Adipocyte (in vitro differentiated cells): ENCODE measurements at places on chromosomes 1 and 21.

DNA sequence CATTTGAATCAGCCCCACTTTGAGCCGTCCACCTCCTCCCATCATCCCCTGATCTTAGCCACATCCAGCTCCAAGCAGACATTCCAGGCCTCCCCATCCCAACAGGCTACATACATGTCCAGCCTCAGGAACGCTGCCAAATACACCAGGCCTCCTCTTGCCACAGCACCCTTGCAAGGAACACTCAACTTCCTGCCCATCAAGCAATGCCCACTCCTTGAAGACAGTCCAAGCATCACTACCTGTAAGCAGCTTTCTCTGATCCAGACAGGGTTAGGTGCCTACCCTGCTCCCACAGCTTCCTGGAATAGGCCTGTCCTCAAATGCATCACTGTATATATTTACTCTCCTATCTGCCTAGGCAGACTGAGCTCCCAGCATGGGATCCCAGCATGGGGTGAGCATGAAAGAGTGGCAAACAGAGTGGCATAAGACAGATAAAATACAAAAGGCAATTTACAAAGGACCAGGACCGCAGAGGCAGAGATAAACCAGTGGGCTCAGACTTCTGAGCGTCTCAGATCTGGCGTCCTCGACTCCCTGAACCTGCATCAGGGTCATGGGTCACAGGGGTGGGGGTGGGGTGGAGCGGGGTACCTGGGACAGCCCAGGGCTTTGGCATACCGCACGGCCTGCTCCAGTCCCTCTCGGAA lies 816 bp downstream of the HYI start:
- DNase-seq, result peak; percentile 65

DNA sequence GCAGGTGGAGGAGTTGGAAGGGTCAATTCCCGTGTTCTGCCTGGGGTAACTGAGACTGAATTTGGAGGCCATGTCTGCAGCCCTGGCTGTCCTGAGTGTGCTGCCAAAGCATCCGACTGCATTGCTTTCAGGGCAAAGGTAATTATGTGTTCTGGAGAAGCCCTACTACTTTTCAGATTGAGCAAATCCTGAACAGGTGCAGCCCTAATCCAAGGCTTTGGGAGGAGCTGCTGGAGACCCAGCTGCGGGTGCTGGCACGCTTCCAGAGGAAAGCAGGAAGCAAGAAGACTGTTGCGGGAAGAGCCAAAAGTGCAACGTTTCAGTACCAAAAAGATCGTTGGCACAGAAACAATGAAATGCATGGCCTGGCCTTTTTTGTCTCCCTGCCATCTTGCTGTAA lies 73.7 kb upstream of the NRIP1 start:
- DNase-seq, result no peak

GRCh38 chr1:45317166-45317565 lies 9.5 kb upstream of the HPDL start:
- no peak for DNase-seq

DNA sequence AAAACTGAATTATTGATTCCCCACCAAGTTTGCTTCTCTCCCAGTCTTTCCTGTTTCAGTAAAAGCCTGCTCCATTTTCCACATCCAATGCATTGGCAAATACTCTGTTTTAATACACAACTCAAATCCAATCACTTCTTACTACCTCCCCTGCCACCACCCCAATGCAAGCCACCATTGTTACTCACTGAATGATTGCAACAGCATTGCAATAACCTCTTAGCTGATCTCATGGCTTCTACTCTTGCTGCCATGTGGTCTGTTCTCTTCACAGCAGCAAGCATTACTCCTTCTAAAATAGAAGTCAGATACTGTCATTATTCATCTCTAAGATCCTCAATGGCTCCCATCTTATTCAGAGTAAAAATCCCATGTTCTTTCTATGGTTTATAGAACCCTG lies 123.4 kb downstream of the ATP6V1G3 start:
- DNase-seq, result no peak

DNA sequence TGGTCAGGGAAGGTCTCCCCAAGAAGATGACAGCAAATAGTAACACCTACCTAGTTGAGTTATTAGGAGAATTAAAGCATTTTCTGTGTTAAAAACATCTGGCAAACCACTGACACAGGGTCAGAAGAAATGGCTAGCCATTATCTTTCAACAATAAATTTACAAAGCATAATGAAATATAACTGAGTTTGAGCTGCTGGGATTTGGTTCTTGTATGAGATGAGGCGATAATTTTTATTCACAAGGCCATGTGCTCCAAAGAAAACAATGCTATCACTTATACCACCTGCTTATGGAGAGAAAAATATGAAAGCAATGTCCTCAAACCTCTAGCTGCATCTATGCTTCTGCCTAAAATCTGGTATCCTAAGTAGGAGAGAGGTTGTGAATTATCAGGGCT lies 202.3 kb downstream of the CRB1 start:
- no peak for DNase-seq

DNA sequence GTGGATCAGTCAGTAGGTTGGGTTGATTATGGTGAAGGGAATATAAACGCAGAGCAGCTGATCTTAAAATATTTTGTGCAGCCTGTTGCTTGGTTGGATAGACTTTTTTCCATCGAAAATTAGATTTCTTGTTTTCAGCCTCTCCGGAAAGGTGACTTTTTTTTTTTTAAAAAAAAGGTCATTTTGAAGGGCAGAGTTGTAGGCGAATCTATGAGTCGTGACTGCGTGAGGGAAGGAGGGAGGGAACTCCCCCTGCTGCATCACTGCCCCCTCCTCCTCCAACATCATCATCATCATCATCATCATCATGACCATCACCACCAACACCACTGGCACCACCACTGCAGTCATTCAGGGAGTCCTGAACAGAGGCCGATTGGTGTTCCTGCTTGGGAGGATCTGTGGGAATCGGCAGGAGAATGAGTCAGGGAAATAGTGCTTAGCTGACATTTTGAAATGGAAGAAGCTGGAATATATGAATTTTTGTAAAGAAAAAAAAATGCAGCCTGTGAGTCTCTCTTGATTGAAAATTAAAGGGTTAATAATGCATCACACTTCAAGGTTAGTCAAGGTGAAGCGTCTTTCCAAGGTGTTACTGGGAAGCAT lies 1.2 kb downstream of the ATP1B1 start:
- DNase-seq, result peak; percentile 46

GRCh38 chr1:173355281-173356031 lies 121.7 kb upstream of the PRDX6 start:
- no peak for DNase-seq

- DNase-seq, result peak; percentile 60
These were observed 1.6 kb downstream of the LMO4 start for GRCh38 chr1:87330057-87330884.

- DNase-seq, result peak; percentile 44
These were observed 135.9 kb downstream of the TPR start for GRCh38 chr1:186239171-186239570.

- DNase-seq, result peak; percentile 87
These were observed 154.8 kb downstream of the NTPCR start for GRCh38 chr1:233105225-233105624.

DNA sequence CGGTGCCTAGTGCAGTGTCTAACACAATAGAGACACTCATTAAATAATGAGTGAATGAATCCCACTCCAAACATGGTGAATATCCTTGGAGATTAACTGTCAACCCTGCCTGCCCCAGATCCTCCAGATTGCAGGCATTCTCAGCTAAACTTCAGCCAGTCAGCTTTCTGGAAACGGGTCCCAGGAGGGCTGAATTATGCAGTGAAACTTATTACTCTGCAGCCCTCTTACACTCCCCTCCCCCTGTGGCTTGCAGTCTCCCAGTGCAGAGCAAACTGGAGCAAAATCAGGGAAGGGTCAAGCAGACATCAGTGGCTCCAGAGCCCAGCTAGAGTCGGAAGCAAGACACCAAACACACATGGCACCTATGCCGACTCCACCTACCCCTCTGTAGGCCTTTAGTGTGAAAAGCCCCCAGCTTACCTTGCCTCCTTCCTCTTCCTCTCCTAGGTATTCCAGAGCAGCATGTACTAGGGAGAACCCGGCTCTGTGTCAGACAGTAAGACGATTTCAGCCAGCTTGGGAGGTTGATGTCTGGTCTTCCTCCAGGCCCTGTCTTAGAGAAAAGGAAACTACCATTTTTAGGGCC lies 6.5 kb upstream of the RGS16 start:
- DNase-seq, result no peak

GRCh38 chr1:93692451-93692861 lies 10.8 kb upstream of the BCAR3 start:
- DNase-seq, result peak; percentile 50

DNA sequence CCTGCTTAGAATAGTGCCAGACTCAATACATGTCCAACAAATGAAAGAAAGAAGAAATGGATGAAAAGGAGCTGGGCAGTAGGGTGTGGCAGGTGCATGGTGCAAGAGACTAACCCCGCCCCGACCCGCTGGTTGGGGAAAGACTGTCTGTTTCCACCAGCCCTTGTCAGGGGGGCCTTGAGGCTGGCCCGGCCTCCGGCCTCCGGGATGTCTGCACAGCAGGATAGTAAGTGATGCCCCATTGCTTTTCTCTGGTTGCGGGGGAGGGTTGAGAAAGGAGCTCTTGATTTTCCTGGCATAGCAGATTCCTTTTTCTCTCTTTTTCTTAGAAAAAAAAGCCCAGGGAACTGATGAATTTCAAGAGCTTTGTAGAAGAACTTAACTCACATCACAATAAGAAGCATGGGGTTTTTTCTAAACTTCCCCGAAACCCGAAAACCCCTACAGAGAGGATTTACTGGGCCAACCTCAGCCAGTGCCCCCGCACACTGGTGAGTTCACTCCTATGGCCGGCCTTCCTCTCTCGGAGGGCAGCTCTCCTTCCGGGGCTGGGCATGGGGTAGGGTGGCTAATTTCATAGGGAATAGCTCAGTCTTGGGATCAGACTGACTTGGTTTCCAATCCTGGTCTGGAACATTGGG lies 12.5 kb upstream of the TTC22 start:
- no peak for DNase-seq

- no peak for DNase-seq
These were observed 57.8 kb upstream of the PGD start for GRCh38 chr1:10340930-10341590.

- peak; percentile 76 for DNase-seq
These were observed 6.0 kb downstream of the CADM3 start for GRCh38 chr1:159177272-159177907.

DNA sequence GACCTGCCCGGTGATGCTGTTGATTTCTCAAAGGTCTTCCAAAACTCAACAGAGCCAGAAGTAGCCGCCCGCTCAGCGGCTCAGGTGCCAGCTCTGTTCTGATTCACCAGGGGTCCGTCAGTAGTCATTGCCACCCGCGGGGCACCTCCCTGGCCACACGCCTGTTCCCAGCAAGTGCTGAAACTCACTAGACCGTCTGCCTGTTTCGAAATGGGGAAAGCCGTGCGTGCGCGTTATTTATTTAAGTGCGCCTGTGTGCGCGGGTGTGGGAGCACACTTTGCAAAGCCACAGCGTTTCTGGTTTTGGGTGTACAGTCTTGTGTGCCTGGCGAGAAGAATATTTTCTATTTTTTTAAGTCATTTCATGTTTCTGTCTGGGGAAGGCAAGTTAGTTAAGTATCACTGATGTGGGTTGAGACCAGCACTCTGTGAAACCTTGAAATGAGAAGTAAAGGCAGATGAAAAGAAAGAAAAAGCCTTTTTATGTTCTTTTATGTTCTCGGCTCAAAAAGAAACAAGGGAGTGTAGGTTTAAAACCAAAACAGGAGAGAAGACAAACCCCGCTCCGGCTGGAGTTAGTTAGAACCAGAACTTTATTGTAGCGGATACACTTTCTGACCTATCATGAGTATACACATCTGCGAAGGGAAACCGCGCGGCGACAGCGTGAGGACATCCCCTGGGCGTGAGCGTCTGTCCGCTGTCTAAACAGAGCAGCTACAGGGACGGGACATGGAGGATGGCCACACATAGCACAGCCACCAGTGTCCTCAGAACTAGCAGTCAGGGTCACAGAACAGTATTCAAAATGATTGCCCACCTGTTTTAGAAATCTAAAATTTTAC lies 77.1 kb downstream of the PIK3CD start:
- DNase-seq, result no peak

- DNase-seq, result peak; percentile 85
These were observed 76.6 kb downstream of the NDUFS5 start for GRCh38 chr1:39102537-39103327.

DNA sequence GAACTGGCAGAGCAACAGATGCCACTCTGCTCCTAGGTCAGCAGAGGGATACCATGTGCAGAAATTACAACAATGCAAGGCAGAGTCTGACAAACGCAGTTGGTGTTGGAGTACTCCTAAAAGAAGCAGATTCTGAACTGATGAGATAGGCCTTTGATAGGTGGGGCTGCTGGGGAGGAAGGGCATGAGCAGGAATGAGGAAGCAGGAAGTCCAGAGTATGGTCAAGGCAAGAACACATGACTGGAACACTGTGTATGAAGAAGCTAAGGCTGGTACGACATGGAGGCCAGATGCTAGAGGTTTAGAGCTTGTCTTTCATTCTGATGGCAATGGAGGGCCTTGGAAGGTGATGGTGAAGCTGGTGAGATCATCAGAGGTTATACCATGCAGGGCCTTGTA lies 11.5 kb upstream of the THRAP3 start:
- no peak for DNase-seq

GRCh38 chr1:166511761-166512160 lies 327.5 kb upstream of the POGK start:
- DNase-seq, result no peak

GRCh38 chr1:222290866-222291265 lies 257.0 kb downstream of the HHIPL2 start:
- DNase-seq, result no peak

DNA sequence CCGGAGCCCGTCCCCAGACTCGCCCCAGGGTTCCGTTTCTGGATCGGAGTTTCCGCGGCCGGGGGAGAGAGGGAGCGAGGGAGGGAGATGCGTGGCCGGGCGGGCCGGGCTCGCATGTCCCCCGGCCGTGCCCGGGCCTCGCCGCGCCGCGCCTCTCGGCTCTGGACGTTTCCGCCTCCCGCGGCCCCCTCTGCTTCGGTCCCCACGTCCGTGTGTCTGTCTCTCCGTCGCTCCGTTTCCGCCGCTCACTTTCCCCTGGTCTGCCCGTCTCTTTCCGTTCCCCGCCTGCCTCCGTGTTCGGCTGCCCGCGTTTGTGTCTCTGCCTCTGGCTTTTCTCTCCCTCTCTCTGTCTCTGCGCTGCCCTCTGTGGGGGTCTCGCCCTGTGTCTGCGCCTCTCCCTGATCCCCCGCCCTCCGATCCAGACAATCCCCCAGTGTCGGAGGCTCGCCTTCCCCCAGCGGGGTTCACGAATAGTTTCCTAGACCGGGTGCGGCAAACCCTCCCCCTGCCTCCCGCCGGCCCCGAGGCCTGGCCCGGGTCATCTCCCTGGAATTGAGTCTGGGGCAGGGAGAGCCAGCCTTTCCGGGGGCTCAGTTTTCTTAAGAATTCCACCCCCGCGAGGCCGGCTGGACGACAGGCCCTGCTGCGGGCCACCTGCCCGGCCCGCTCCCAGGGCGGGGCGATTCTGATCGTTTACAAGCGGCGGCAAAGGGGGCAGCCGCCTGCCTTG lies 735 bp downstream of the NBL1 start:
- DNase-seq, result peak; percentile 66

DNA sequence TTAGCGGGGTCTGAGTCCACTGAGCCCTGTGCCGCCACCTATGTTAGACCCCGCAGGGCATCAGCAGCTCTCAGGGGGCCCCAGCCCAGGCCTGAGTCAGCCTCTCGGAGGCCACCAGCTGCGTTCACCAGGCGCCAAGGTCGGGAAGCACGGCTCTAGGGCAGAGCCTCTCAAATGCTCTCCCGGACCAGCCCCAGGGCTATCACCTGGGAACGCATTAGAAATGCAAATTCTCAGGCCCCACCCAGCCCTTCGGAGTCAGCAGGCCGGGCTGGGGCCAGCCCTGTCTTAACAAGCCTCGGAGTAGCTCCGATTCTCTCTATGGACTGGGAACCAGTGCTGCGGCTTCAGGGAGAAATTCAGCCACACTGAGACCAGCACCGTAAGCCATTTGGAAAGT lies 37.2 kb upstream of the TSPEAR start:
- no peak for DNase-seq
